ENCODE measurements at places on chromosomes 12 and 14. TPM values are rescaled to one million over a fixed set of nuclear protein-coding genes. Genes with fewer than 3 reads are reported as not detected.

DNA sequence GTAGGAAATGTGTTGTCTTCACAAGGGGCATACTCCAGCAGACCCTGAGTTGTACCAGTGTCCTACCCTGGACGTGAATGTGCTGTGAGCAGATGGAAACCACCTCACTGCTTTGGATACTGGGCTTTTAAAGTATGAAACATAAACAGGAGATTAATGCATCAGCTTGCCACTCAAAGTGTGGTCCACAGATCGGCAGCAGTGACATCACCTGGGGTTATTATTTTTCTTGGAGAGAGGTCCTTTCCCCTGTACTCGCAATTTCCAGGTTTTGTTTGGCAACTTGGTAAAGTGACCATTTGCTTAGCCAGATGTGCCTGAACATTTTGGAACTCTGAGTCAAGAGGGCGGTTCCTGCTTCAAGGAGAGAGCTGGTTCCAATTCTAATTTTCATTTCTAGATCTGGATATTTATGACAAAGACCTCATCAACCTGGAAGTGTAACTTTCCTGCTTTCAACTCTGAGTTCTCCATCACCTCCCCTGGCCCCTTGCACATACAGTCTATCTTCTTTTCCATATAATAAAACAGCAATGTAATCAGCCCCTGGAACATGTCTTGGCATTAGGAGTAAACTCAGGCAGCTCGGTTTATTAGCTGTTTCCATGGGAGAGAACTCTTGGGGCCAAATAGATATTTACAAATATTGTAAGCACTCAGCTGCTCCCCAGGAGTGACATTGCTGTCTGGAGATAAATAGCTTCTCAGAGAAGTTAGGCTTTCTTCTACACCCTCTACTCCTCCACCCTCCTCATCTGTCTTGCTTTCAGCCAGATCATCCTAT lies 237.0 kb upstream of the TBX3 start:
- no peaks in the 10 kb centered on the region for H3K36me3 ChIP-seq
- H3K27ac ChIP-seq = no peak overlapping the region
- no peaks in the 10 kb centered on the region for H3K27me3 ChIP-seq
- DNase-seq = no peak
- no peak overlapping the region for H3K4me3 ChIP-seq

USP30 gene
- 11.4 TPM for total RNA-seq

EFS gene
- not detected for total RNA-seq

SERPINA3 gene
- not detected for total RNA-seq

DNA sequence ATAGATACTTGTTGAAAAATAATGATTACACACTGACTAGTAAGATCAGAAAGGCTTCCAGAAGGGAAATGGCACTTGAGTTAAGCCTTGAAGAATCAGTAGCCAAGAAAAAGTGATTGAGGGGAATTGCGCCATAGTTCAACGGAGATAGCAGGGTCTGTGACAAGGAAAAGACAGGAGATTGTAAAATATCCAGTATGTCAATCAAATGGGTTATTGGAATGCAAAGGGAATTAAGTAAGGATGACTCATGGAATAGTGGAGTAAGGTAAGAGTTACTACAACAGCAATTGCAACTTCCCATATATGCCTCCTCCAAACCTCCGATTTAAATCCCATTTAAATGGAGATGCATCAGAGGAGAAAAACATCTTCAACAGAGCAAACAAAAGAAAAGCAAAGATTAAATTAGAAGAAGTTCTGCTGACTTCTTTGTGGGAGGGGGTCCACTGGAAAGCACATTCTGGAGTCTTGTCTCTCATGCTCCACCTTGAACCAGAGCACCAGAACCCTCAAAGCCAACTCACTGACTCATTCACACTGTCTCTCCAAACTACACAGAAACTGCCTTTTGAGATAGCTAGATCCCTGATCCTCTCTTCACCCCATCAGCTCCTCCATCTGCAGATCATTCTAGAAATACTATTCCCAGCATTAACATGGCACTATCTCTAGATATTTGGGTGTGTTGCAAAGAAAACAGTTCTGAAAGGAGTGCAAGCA lies 138.2 kb downstream of the NUAK1 start:
- H3K27ac ChIP-seq = no peak overlapping the region
- no peaks in the 10 kb centered on the region for H3K4me1 ChIP-seq
- no peak overlapping the region for H3K4me3 ChIP-seq
- H3K36me3 ChIP-seq = no peaks in the 10 kb centered on the region
- H3K27me3 ChIP-seq = peaks cover 15% of the 10 kb centered on the region
- DNase-seq = no peak

SLC39A2 gene
- 0.53 TPM for total RNA-seq

All from natural killer cell treated with Interleukin-12 subunit alpha and Interleukin-12 subunit beta and Interleukin-15 and Interleukin-18, amount 100 ng/mL, for 72 hours (primary cell).